ENCODE measurements at places on chromosomes 2 and 18. TPM values are rescaled to one million over a fixed set of nuclear protein-coding genes. Genes with fewer than 3 reads are reported as not detected.

DNA sequence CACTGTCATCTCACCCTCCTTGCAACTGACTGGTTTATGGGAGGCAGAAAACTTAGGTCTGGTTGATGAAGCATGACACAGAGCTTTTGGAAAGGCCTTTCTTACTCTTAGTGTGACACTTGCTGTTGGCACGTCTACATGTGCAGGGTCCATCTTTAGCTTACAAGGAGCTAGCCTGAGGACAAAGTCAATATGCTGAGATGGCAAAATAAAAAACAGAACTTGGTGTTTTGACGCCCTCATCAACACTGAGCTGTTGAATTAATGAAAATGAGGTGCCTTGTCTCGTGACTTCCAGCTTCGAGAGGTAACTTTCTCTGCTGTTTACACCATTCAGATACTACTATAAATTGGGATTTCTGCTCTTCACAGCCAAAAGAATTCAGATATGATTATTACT lies 78.5 kb upstream of the KIDINS220 start:
- H3K4me3 ChIP-seq, result no peak overlapping the region
- H3K27ac ChIP-seq, result no peak overlapping the region
- no peaks in the 10 kb centered on the region for H3K27me3 ChIP-seq
- H3K4me1 ChIP-seq, result peaks cover 17% of the 10 kb centered on the region
- DNase-seq, result no peak

GRCh38 chr18:7632152-7633098 lies 65.3 kb downstream of the PTPRM start:
- H3K4me3 ChIP-seq, result no peak overlapping the region
- no peak overlapping the region for H3K27ac ChIP-seq
- no peaks in the 10 kb centered on the region for H3K36me3 ChIP-seq
- no peaks in the 10 kb centered on the region for H3K4me1 ChIP-seq
- no peaks in the 10 kb centered on the region for H3K27me3 ChIP-seq

Gene EFEMP1
- total RNA-seq, result 34.8 TPM

Gene RSAD2
- 4.2 TPM for total RNA-seq
